ENCODE measurements at places on chromosomes 2 and 18.

DNA sequence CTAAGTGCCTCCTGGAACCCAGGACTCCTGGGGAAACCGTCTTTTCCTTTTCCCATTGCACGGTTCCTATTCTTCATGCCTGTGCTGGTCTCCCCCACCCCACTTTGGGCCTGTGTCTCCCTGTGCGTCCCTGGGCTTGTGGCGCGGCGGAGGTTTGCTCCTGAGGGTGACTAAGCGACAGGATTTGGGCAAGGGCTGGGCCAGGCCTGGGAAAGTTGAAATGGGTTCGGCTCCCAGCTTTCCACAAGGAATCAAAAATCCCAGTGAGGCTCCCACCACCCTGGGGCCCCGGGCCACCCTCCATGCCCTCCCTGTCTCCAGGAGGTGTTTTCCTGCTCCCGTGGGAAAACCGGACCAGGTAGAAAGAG lies 197.6 kb downstream of the NDUFA10 start:
- no peak for DNase-seq

DNA sequence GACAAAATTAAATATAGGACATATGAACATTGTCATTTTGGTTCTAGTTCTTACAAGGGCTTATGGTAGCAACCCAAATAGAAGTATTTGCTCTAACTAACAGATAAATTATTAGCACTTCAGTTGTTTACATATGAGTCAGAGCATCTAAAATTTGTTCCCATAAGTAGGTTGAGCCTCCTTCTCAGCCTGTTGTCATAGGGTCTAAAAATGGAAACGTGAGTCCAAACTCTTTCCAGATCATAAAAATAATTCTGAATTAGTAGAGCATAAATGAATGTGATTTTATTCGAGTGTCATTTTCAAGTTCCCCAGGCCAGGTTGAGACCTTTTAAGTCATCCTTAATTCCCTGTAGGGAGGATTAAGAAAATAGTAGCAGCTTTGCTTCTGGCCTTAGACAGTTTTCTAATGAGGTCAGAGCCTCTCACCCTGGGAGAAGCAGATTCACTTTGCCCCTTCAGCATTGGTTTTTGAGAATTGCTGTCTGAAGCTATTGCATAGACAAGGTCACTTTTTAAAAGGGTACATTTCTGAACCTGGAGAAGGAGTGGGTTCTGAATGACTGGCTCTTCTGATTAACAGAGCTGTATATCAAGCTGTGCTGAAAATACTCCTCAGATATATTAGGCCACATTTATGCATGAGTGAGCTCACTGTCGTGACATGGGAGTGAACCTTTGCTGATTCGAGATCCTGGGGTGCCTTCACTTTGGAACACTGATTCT lies 164.3 kb downstream of the NEDD4L start:
- no peak for DNase-seq

DNA sequence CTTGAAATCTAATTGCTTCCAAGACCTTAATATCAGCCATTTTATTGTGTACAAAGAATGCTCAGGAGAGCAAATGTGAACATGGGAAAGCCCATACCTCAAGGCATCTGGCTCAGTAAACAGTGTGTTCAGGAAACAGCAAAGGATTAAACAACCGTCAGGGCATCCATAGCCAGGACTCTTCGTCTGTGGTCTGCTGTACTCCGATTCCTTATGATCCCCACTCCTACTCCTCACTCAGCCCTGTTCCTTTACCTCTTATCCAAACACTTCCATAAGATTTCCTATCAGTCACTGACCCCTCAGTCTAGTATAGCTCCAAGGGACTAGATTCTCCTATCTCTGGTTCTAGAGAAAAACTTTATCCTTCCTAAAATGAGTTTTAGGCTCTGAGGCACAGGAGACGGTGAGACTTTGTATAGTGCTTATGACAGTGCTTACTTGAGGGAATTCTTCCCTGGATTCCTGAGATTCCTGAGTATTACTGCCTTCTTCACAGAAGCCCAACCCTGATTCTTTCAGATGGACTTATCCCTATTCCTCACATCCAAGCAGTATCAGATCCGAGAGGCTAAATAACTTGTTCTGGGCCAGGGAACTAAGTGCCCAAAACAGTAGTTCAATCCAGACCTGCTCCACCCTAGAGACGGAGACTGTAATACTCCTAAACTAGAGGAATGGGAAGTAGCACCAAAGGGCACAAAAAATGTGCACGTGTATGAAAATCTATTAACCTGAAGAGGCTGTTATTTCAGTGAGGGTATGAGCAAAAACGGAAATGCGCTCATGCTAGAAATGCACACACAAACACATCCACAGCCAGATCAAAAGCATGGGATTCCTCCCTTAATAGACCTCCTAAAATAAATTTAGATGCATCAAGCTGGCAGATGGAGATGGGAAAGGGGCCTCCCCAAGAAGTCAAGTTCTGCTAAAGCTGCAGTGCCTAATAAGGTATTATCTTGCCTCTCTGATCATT lies 42.1 kb upstream of the SIGLEC15 start:
- DNase-seq, result no peak

DNA sequence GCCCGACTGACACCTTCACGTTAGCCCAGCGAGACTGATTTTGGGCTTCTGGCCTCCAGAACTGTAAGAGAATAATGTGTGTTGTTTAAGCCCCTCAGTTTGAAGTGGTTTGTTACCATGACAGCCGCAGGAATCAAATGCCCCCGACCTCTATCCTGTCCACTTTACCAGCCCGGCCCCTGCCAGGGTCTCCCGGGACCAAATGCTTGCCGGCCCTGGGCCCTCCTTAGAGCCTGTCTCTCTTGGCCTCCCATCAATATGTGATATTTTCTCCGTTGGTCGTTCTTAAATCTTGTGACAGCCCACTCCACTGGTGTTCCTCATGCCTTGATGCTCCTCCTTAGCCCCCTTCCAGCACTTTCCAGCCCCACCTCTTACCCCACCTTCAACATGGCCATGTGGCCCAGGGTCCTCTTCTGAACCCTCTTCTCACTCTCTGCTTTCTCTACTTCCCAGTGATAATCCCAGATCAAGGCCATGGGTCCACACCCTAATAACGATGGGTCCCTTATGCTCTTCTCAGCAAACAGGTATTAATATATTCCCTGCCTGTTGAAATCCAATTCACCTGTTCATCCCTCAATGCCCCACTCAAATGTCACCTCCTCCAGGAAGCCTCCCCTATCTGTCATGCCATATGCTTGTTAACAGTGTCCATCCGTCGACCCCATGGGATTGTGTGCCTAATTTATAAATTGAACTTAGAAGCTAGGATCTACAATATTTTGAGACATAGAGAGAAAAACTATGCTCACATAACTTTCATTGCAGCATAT lies 192.8 kb downstream of the ZFP36L2 start:
- DNase-seq, result no peak

DNA sequence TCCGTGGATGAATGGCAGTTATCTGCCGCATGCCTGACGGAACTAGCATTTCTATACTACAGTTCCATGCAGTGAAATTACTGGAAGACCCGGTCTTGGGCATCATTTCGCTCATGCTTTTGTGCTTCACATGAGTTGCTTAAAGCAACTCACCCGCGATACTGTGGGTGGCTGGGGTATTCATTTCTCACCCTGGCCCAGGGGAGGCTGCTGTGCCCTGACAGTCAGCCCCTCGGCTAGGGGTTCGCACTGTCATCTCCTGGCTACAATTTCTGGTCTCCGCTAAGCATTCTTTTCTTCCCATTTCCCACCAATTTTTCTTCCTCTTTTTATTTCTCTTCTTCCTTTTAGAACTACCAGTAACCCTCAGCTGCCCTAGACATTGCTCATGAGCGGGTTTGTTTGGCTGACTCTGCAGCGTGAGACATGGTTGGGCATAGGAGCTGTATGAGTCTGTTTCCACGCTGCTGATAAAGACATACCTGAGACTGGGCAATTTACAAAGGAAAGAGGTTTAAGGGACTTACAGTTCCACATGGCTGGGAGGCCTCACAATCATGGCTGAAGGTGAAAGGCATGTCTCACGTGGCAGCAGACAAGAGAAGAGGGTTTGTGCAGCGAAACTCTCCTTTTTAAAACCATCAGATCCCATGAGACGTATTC lies 16.5 kb upstream of the CNDP2 start:
- DNase-seq, result no peak

DNA sequence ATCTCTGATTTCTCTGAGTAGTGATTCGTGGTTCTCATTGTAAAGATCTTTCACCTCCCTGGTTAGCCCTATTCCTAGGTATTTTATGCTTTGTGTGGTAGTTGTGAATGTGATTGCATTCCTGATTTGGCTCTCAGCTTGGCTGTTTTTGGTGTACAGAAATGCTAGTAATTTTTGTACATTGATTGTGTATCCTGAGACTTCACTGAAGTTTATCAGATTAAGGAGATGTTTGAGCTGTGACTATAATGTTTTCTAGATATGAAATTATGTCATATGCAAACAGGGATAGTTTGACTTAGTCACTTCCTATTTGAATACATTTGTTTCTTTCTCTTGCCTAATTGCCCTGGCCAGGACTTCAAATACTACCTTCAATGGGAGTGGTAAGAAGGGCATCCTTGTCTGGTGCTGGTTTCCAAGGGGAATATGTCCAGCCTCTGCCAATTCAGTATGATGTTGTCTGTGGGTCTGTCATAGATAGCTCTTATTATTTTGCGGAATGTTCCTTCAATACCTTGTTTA lies 251.9 kb upstream of the ZNF804A start:
- peak; percentile 28 for DNase-seq

GRCh38 chr18:24543795-24544498 lies 83.5 kb downstream of the HRH4 start:
- DNase-seq, result peak; percentile 44

DNA sequence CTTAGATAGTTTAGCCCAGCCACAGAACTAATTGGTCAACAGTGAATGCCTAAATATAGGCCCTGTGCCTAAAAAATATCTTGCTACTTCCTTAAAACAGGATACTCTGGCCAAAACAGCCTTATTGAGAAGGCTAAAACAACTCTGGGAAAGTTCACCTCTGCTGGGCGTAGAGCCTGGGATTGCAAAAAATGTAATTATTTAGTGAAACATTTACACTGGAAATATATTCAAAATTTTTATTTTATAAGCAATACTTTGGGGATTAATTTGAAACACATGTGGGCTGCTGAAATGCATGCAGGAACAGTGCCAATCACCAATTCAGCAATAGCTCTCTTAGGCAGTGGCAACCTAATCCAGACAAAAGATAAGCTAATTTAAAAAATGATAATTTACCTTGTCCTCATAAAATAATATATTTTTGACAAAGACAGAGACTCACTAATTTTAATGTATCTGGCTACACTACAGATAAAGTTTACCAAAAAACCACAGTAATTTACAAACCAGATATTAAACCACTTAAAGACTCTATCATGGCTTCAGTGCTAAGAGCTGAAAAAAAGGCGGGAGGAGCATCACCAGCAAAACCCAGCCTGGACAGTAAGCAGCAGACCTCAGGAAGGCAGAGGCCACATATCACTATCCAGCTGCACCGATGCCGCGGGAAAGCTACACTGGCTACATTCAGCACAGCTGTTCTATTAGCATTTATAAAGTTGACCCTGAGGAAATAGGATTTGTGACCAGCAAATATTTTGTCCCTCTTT lies 18.5 kb downstream of the TRAK2 start:
- DNase-seq, result no peak

DNA sequence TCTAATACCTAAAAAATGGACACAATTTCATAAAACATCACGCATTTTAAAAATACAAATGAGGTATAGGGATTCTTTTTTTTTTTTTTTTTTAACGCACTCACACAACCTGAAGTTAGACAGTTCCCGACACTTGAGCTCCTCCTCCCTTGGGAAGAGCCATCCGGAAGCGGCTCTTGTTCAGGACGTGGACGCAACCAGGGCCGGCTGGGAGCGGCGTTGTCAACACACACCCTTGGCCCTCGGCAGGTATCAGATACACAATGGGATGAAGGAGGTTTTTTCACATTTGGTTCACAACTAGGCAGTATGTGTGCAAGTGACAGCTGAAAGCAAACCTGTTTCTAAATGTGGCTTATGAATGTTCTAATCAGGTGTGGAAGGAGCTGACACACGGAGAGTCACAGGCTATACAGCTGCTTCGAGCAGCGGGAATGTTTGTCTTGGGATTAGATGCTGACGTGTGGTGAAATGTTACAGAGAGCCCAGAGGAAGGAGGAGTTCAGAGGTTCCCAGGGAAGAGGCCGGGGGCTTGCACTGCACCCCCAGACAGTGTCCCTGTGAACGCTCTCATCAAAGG lies 111.1 kb downstream of the PXDN start:
- no peak for DNase-seq

DNA sequence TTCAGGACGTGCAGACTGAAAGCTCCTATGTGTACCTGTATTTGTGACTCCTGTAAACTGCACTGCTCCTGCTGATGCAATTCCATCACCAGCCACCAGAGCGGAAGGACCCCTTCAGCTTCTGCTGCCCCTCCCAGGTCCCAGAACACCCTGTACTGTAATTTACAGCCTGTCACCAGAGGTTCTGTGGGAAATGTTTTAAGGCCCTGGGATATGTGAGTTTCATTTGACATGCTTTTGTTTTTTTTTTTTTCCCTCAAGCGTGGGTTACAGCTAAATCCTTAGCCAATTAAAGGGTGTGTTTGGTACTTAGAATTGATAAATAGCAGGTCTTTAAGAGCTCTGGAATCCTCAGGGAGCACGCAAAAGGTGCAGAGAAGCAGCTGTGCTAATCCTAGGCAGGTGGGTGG lies 79.4 kb downstream of the KCTD1 start:
- DNase-seq, result peak; percentile 13

GRCh38 chr2:54603357-54603756 lies 120.1 kb upstream of the EML6 start:
- no peak for DNase-seq

- no peak for DNase-seq
Measured at GRCh38 chr2:107259408-107260195, 373.6 kb upstream of the ST6GAL2 start.

DNA sequence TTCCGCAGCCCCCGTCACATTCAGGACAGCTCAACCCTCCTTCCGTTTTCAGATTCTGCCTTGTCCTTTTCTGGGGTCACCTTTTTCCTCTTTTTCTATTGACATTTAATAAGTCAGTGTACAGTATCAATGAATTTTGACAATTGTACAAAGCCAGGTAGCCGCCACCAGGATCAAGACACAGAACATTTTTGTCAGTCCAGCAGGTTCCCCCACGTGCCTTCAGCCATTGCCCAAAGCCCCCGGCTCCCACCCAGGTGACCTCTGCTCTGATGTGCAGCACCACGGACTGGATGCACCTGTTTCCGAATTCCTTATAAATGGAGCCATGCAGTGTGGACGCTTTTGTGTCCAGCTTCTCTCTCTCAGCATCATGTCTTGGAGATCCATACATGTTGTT lies 30.0 kb downstream of the CROCC2 start:
- DNase-seq, result no peak

Measured in RKO (cell line).